ENCODE measurements at places on chromosomes 2 and 18.

DNA sequence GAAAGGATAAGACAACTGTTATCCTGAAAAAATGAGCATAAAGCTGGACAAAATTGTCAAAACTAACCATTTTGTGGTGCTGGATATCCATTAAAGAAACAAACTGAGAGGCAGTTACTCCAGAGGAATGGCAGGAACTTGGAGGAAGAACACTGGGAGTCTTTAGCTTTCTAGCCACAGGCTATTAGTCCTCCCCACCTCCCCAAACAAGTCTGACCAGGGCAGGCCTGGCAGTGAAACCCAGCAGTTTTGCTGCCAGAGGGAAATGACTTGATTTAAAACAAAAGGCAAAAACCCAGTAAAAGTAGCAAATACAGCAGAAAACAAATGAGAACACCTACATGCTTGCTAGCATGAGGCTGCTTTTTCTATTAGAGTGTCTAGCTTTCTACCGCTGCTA, 34.9 kb downstream of the OSBPL1A start:
- no peak for DNase-seq

- DNase-seq: no peak
Observed at GRCh38 chr18:44841752-44842587, 161.3 kb downstream of the SETBP1 start.

GRCh38 chr2:200812122-200813022, 662 bp downstream of the BZW1 start:
- DNase-seq: peak; percentile 85

GRCh38 chr2:230793572-230794359, 71.0 kb upstream of the ITM2C start:
- DNase-seq: no peak

GRCh38 chr2:164896634-164897355, 55.2 kb upstream of the COBLL1 start:
- no peak for DNase-seq

GRCh38 chr2:66851449-66851872, 416.5 kb downstream of the MEIS1 start:
- no peak for DNase-seq

GRCh38 chr2:162261032-162261945, 18.0 kb upstream of the FAP start:
- no peak for DNase-seq

DNA sequence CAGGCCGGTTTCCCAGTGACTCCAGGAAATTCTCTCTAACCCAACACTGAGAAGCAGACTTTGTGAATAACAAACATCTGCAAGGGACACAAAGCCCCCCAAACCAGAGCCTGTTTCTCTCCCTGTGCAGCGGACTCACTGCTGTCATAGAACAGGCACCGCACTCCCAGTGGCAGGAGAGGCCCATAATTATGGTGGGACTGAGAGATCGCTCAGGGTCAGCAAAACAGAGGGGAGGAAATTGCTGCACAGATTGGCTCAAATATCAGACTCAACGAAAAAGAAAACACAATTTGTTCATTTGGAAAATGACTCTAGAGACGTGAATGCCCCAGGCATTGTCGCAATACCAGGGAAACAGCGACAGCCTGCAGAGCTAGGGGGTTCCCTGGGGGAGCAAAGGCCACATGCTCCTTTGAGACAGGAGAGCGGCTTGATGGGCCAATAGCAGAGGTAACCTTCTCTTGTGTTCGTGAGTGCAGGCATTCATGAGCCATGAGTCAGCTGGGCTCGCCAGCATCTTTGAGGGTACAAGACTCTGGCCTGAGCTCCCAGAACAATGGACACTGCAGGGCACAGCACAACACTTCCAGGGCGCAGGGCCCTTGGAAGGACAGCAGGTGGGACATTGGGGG, 143.3 kb upstream of the KLHL29 start:
- no peak for DNase-seq

GRCh38 chr2:96097951-96098823, 18.2 kb downstream of the ADRA2B start:
- DNase-seq: no peak

DNA sequence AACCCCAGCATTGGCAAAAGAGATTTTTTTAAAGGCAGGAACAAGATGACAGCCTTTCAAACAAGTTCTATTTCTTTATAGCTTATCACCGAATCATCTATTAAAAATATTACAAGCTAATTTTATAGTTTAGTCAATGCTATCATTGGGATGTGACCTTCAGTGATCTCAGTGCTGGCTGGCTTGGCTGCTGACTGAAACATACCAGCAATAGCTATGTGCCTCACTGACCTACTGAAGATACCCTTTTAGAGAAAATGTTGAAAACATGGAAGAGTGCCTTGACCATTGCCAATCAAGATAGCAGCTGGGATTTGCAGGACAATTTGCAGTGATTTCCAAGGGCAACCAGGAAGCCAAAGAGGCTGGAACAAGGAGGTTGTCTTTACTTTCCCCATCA, 44.0 kb downstream of the CSRNP3 start:
- no peak for DNase-seq

GRCh38 chr2:100941646-100942240, 60.3 kb upstream of the RPL31 start:
- no peak for DNase-seq

DNA sequence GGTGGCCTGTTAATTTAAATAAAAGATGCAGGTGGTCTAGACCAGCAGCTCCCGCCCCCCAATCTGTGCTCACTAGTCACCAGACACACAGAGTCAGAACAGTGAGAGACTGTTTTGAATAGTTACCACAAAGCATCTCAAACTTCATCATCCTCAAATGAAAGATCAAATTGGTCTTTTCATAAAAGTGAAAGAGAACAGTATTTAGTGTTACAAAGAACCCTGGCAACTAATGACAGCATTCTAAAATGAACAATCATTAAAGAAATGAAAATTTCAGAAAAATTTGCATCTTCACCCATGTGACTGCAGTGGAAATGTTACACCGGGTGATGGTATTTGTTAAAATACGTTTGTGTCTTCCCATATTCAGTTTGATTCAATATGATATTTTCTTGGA, 65.5 kb upstream of the PMAIP1 start:
- no peak for DNase-seq

DNA sequence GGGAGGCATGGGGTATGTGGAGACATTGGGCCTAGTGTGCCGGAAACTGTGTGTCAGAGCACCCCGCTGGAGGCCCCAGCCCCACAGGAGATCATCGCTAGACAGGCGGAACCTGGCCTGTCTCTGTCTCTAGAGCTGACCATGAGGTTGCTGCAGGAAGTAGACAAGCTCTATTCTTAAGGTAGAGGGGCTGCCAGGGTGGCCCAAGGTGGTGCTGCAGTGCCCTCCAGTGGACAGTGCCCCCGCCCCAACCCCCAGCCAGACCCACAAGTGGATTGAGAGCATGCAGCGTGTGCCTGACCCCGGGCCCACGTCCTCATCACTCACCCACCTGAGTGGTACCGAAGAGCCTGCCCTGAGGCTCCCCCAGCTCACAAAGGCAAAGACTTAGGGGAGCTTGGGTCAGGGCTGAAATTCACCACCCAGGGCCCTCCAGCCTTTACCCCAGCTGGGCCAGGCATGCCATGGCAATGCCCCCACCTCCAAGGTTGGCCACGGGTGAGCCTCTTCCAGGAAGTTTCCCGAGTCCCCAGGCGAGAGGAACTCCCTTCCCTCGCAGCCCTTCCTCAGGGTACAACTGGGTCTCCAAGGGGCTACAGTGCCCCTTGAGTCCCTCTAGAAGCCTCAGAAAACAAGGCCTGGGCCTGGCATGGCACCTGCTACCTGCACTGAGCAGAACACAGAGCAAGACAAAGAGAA, 155.0 kb downstream of the TTC32 start:
- DNase-seq: peak; percentile 15

DNA sequence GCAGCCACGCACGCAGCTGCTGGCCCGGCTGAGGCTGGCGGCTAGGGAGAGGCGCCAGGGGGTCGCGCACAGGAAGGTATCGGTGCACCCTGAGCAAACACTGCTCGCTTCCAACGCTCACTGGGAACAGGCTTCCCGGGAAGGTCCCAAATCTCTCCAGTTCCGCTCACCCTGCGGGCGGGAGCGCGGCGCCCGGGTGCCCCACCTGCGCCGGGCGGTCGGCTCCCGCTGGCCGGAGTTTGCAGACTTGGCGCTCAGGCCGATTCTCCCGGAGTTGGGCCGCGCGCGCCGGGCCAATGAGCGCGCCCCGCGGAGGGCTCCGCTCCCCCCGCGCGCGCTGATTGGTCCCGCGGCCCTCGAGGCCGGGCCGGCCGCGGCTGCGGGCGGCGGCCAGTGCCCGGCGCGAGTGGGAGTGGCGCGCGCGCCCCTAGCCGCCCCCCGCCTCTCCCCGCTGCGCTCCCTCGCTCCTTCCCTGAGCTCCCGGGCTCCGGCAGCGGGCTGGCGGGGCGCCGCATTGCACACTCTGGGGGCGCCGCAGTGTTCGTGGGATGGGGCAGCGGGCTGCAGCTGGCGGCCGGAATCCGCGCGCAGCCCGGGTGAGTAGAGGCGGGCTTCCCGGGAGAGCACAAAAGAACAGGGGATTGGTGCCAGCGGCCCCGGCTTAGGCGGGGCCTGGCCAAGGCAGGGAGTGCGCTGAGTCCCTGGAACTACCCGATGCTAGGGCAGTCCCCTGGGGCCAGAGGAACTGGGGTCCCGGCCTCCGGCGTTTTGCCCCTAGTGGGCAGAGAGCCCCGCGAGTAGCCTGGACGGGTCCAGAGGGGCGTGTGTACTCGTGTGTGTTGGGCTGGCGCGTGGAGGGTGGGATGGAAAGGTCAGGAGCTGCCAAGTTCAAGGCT, at the start of gene LYPD6:
Gene LYPD6, plus strand, starts transcription at position 461 of the 896 bp plus-strand sequence. CDS start 107,122 bp downstream, outside the sequence.
- peak; percentile 61 for DNase-seq

DNA sequence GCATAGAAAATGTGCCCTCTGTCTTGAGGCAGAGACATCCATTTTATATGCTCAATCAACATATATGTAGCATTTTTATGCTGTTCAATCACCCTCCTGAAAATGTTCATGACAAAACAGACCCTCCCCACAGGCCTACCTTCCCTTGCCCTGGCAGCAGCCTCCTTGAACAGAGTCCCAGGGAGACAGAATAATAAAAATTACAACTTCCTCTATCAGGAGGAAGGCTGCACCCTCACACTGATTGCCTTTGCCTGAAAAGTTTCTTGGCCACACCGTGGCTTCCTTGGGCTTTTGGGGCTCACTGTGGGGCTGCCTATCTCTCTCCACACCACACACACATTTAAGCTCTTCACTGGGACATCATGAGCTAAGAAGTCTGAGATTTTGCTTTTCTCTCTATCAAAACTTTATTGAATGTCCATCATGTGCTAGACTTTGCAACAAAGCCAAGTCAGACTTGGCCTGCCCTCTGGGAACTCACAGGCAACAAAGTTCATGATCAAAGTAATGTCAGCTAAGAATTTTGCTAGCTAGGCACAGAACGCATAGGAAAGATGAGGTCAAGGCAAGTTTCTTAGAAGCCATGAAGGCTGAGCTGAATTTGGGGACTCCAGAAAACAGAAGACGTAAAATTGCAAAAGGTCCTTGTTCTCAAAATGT, 101.6 kb downstream of the BCL2L11 start:
- DNase-seq: no peak

DNA sequence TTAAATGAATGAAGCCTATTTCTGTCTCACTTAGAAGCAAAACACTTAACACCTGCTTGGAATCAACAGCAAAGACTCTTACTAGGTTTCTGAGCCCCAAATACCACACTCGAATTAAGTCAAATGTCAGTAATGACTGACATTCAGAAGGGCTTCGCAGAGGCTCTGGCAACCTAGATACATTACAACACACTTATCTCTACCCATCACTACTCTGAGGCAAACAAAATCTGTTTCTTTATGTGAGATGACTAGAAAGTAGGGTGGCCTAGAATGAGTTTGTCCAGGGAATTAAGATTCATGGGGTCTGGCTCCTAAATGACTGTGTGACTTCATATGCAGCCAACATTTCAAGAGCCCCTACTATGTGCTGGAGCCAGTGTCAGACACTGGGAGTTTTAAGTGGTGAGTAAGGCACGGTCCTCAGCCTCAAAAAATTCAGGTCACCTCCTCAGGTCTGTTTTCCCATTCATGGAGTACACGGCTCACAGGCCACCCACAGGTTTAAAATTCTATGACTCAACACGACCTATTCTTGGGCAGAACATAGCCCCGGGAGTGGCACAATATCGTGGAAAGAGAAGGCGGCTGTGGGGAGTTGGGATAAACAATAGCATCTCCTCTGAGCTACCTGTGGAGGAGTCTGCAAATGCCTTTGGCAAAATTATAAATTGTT, 150.3 kb upstream of the ZFP36L2 start:
- no peak for DNase-seq

DNA sequence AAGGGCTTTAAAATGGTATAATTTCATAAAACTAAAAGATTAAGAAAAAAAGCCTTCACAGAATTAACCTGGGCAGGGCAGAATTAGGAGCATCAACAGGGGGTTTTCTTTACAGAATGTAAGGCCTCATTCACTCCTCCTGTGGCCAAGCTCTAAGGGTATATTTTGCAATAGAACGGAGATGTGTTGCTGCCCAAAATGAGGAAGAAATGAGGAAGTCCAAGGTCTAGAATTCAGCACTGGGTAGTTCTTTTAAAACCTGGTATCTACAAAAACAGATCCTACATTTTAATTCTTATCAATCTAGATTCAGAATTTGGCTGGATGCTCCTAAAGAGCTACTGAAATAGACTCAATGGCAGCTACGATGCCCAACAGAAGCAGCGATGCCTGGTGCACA, 101.8 kb downstream of the AKAIN1 start:
- DNase-seq: no peak

DNA sequence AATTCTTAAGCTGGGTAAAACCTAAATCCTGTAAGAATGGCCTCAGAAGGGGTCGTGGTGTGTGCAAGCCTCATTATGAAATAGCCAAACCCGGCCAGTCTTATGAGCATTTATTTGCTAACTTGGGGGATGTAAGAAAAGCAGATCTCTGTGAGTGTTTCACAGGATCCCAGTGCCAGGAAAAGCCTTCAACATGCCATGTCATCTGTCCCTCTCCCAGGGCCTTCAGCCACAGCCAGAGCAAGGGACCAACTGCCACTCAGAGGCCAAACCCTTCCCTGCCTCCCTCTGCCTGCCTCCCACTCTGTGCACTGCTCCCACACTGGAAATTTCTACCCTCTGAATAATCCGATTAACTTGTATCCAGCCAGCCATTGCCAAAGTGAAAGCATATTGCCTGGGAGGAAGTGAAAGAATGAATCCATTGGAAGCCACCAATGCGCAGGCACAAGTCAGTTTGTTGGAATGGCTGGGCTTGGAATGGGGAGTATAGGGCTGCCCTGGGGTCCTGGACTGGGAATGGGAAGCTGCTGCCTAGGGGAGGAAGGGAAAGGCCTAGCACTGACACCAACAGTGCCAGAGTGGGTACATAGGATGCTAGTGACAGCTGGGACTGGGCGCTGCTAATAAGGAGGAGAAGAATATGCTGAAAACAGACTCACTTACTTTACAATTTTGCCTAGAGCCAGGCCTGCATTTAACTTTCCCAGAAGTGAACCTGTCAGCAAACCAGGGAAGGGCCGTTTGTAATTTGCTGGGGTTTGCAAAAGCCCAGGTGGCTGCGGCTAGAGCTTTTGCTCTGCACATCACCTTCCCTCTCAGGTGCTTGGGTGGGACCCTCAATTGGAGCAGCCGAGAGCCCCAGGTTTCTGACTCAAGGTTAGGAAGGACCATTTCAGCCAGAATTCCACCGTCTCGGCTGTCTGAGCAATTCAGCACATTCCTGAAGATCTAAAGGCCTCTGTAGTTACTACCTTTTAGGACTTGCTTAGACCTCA, 146.6 kb upstream of the NCK2 start:
- no peak for DNase-seq
